Aortic smooth muscle cell (primary cell): ENCODE measurements at places on chromosomes 12 and 14. TPM values are rescaled to one million over a fixed set of nuclear protein-coding genes. Genes with fewer than 3 reads are reported as not detected.

The MYF6 gene
- total RNA-seq = not detected in 2 replicates

The CLEC1A gene
- total RNA-seq = 0.37 and 0.40 TPM in 2 replicates

The ART4 gene
- total RNA-seq = 0.66 and 3.5 TPM in 2 replicates

The DDHD1 gene
- total RNA-seq = 10.7 and 13.7 TPM in 2 replicates

The HHIPL1 gene
- total RNA-seq = 5.7 and 6.7 TPM in 2 replicates

The ACADS gene
- total RNA-seq = 9.4 and 10.0 TPM in 2 replicates

The CD69 gene
- not detected in 2 replicates for total RNA-seq

The TTC6 gene
- total RNA-seq = not detected in 2 replicates

The TC2N gene
- 0.40 and 0.93 TPM in 2 replicates for total RNA-seq

The HCAR1 gene
- total RNA-seq = 0.37 and 0.53 TPM in 2 replicates

The RPL10L gene
- total RNA-seq = not detected in 2 replicates

The TMPRSS12 gene
- not detected in 2 replicates for total RNA-seq

The CMA1 gene
- total RNA-seq = not detected in 2 replicates

The ATL1 gene
- total RNA-seq = 4.2 and 4.4 TPM in 2 replicates

The RPS26 gene
- total RNA-seq = 63.3 and 80.3 TPM in 2 replicates

The LRIG3 gene
- total RNA-seq = 13.5 and 16.4 TPM in 2 replicates

The GLIPR1L2 gene
- total RNA-seq = 0.92 and 1.1 TPM in 2 replicates

The POTEM gene
- total RNA-seq = not detected in 2 replicates

The KCNH3 gene
- under 0.01 and 0.06 TPM in 2 replicates for total RNA-seq

The KRT78 gene
- total RNA-seq = not detected in 2 replicates

The DBX2 gene
- total RNA-seq = not detected in 2 replicates

The SLC25A29 gene
- total RNA-seq = 18.0 and 25.1 TPM in 2 replicates

The SCNN1A gene
- total RNA-seq = not detected in 2 replicates
